Gastrocnemius medialis (tissue), 4 donors: ENCODE measurements at places on chromosomes 5 and 9. TPM values are rescaled to one million over a fixed set of nuclear protein-coding genes. Genes with fewer than 3 reads are reported as not detected.

The TMEM215 gene
- total RNA-seq: not detected

The NCS1 gene
- 4.6 TPM for total RNA-seq

GRCh38 chr9:120580051-120580896 lies at the start of gene CDK5RAP2:
Gene CDK5RAP2, minus strand, starts transcription at chr9:120580167. Its CDS starts 189 bp downstream, at chr9:120579978.
- peak; percentile 95 for DNase-seq

GRCh38 chr9:12538842-12539579 lies 154.2 kb upstream of the TYRP1 start:
- DNase-seq: no peak

- no peak for DNase-seq
Measured at GRCh38 chr5:2353211-2353610, 398.3 kb downstream of the IRX2 start.
